ENCODE measurements at places on chromosomes 3 and 15.

DNA sequence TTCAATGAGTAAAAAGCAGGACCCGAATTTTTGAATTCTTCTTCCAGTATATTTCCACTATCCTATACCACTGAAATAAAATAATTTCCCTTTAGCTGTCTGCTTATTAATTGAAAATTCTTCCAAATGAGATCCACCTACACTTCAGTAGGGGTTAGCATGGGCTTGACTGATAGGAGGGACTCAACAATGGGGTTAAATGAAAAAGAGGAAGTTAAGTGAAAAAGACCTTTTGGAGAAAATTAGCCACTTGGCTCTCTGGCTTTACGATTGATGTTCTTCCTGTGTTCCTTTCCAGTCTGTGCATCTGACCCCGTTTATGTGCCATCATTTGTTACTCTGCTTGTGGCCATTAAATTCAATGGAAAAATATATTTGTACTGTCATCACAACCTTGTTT is 54.0 kb upstream of the GCNT3 start:
- DNase-seq = no peak

- no peak for DNase-seq
Observed at GRCh38 chr3:11115548-11115947, 38.7 kb upstream of the HRH1 start.

GRCh38 chr3:95798628-95799027 is 1015.8 kb upstream of the EPHA6 start:
- no peak for DNase-seq

DNA sequence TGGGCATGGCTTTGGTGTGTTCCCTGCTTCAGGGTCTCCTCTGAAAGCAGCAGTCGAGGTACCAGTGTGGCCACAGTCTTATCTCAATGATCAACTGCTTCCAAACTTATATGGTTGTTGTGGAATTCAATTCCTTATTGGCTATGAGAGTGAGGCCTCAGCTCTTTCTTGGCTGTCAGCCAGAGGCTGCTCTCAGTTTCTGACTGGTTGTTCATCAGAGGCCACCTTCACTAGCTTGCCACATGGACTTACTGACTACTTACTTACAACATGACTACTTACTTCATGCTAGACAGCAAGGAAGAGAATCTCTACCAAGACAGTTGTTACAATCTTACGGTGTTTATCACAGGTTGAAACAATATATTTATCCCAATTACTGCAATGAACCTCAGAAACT is 789.2 kb downstream of the DIPK2A start:
- no peak for DNase-seq

- DNase-seq = no peak
Observed at GRCh38 chr15:90936823-90937222, 1.7 kb downstream of the UNC45A start.
